Esophagus muscularis mucosa (tissue), 4 donors: ENCODE measurements at places on chromosomes 7 and 10. TPM values are rescaled to one million over a fixed set of nuclear protein-coding genes. Genes with fewer than 3 reads are reported as not detected.

LRMDA gene
- total RNA-seq: 34.9 TPM

GIMAP4 gene
- total RNA-seq: 33.0 TPM

NEUROD6 gene
- total RNA-seq: not detected

CUBN gene
- total RNA-seq: 1.7 TPM

MRC1 gene
- 69.6 TPM for total RNA-seq

- no peak overlapping the region for H3K4me3 ChIP-seq
- H3K27ac ChIP-seq: peak overlapping the region; percentile 87
- H3K27me3 ChIP-seq: no peaks in the 10 kb centered on the region
- H3K4me1 ChIP-seq: peaks cover 76% of the 10 kb centered on the region
- DNase-seq: no peak
Measured at GRCh38 chr7:30433082-30433481, 45.5 kb downstream of the NOD1 start.

DNA sequence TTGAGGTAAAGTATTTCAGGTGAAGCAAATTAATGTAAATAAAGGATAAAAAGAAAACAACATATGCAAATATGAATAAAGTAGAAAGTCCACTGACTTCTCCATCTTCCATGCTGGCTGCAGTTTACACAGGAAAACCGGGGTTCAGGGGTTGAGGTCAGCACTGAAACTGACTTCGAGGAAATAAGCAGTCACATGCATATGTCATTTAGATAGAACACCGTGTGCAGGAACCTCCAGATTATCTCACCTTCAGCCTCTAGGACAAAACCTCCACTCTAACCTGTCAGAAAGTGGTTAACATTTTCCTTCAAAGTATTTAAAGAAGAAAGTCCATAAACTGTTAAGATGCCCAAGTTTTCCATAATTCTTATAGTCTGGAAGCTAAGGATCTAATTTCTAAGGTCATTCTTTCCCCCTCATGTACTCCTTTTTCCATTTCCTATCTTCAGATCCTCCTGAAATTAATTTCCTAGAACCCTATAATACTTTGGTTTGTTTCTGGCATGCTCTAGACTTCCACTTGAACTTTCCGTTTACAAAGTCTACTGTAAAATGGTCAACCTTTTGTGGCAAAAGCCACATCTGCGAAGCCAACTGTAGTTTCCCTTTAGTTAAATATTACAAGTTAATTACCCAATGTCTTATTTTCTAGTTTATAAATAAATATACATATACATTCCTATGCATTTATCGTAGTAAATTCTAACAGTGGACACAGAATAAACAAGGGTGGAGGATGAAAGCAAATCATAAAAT, 173.3 kb downstream of the RAPGEF5 start:
- no peaks in the 10 kb centered on the region for H3K36me3 ChIP-seq
- no peaks in the 10 kb centered on the region for H3K4me1 ChIP-seq
- H3K4me3 ChIP-seq: no peak overlapping the region
- no peaks in the 10 kb centered on the region for H3K27me3 ChIP-seq
- no peak overlapping the region for H3K27ac ChIP-seq

DNA sequence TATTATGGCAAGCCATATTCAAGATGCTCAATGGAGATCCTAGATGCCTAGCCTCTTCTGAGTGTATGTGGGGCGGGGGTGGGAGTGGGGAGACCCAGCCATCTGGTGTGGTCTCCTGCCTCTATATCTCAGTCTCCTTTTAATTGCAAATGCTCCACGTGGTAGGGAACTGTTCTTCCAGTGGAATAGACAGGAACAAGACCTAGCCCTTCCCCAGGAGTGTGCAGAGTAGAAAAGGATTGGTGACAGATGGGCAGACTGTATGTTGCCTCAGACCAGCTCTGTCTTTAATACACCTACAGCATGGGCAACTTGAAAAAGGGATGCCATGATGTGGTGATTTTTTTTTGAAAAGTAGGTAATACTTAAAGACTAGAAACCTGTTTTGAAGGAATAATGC, 12.6 kb downstream of the CYP3A5 start:
- DNase-seq: no peak
- H3K27ac ChIP-seq: no peak overlapping the region
- H3K4me3 ChIP-seq: no peak overlapping the region
- peaks cover 9% of the 10 kb centered on the region for H3K36me3 ChIP-seq
- no peaks in the 10 kb centered on the region for H3K27me3 ChIP-seq

- no peak overlapping the region for H3K27ac ChIP-seq
- DNase-seq: no peak
- no peak overlapping the region for H3K4me3 ChIP-seq
- H3K27me3 ChIP-seq: peaks cover 12% of the 10 kb centered on the region
Measured at GRCh38 chr10:71390921-71391690, 5.6 kb upstream of the CDH23 start.

DNA sequence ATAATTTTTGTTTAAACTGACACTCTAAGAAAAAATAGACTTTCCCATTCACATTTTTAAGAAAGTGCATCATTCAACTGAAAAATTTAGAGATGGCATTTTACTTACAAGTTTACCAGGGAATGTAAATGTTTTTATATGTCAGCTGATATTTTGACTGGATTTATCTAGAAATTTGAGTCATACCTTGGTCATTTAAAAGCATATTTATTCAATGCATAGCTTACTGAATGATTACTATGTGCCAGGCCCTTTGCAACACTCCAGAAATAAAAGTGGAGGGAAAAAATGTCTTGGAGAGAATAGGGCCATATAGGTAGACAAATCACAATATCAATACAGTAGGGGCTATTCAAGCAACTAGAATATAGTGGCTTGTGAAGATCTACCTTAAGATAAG, 98.4 kb upstream of the FAM3C start:
- H3K27ac ChIP-seq: no peak overlapping the region
- no peak overlapping the region for H3K4me3 ChIP-seq
- no peaks in the 10 kb centered on the region for H3K36me3 ChIP-seq
- no peaks in the 10 kb centered on the region for H3K4me1 ChIP-seq
- H3K27me3 ChIP-seq: no peaks in the 10 kb centered on the region
